ENCODE measurements at places on chromosomes 16 and 17.

GRCh38 chr16:1749152-1750117, 21.9 kb downstream of the NME3 start:
- no peak for DNase-seq

DNA sequence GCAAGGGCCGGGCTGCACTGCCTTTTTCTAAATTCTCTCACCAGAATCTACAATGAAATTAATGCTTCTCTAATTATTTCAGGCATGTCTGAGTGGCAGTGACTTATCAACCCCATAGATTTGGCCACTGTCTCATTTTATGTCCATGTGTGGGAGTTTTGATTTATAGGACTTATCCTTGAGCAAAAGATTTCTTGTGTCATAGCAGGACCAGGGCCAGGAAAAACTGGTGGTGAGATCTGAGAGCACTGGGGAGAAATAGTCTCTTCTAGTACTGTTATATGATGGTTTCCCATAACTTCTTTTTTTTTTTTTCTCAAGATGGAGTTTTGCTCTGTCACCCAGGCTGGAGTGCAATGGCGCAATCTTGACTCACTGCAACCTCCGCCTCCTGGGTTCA, 1.5 kb upstream of the KRT23 start:
- DNase-seq = no peak

GRCh38 chr17:49638818-49639217, 39.1 kb downstream of the SPOP start:
- no peak for DNase-seq

GRCh38 chr17:65953316-65954147, 238.4 kb downstream of the CEP112 start:
- DNase-seq = no peak

- no peak for DNase-seq
These were observed 54.1 kb downstream of the MEAK7 start for GRCh38 chr16:84450176-84450865.

GRCh38 chr16:87305505-87306391, 11.4 kb downstream of the C16orf95 start:
- no peak for DNase-seq

GRCh38 chr16:73248316-73248715, 200.4 kb upstream of the ZFHX3 start:
- no peak for DNase-seq

DNA sequence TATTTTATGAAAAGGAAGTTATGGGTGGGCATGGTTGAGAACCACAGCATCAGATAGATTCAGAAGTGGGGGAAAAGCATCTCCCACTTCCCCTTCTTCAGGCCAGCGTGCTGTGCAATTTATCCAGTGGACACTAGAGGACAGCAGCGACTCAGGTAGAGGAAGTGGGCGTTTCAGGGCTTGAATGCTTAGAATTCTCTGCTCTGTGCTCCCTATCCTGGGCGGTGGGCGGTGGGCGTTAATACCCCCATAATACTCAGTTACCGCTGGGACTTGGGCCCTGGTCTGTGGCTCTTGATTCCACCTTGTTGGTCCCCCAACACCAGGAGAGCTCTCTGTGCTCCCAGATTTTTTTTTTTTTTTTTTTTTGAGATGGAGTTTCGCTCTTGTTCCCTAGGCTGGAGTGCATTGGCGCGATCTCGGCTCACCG, 3.7 kb upstream of the LYZL6 start:
- no peak for DNase-seq

- DNase-seq = no peak
These were observed 5.0 kb upstream of the ALDH3A1 start for GRCh38 chr17:19753051-19753509.

DNA sequence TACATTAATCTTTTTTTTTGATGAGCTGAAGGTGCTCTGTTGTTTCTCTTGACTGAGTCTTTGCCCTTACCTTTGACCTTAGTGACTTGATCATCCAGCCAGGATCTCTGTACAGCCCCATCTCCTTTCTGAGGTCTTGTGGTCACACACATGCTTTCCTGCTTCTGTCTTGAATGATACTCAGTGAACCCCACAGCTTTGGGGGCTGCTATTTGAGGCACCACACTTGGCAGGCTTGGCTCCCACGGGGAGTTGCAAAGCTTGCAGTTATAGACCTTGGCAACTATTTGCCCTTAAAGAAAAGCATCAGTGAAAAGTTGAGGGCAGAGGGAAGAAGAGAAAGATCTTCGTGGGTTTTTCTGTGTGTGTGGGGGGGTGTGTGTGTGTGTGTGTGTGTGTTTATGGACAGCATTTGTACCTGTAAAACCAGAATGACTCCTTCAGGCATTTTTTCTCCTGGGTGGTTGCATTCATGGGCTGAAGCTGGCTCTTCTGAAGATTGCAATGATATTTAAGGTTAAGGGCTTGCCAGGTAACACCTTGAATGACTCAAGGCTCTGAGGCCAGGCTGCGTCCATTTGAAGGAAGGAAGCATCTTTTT, 101.6 kb downstream of the MSI2 start:
- DNase-seq = no peak

DNA sequence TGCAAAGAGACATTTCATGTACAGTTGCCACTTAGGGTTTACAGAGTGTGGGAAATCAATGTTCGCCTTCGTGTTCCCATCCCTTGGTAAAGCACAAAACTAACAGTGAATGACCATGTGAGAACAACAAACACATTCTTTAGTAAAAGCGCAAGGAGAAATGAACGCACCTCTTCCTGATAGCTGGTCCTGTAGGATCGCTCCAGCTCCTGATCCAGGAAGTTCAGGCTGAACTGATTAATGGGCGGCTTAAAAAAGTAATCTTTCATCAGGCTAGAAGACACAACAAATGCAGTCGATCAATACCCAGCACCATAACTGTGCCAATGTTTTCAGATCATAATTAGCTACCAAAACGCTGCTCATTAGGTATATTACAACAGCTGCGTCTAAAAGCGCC, 108.3 kb upstream of the CREBBP start:
- no peak for DNase-seq

DNA sequence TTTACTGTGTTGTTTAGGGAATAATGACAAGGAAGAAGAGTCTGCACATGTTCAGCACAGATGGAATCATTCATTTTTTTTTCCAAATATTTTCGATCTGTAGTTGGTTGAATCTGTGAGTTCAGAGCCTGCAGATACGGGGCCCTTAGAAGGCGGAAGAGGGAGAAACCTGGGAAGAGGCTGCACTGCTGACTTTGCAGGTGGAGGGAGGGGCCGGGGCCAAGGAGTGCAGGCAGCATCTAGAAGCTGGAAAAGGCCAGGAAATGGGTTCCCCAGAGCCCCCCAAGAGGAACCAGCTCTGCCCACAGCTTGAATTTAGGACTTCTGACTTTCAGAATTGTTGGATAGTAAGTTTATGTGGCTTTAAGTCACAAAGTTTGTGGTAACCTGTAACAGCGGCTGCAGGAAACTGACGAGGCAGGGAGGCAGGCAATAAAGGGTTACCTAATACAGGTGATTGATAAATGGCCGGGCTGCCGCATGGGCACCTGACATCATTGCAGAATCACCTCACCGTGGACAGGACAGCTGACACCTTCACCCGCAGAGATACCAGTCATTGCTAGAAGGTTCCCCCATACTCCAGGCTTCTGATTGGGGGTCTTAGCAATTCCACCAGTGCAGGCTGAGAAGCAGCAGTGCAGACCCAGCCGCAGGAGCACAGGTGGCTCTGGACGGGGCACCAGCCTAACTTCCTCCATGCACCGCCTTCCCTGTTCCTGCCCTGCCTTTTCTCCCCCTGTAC, 181.3 kb downstream of the IRF8 start:
- no peak for DNase-seq

GRCh38 chr17:45129940-45130680, 2.2 kb downstream of the PLCD3 start:
- no peak for DNase-seq

- DNase-seq = no peak
These were observed 2.5 kb upstream of the AXIN1 start for GRCh38 chr16:354971-355461.
